ENCODE measurements at places on chromosomes 1 and 21.
A peak's percentile ranks its signal among the peaks of the same experiment; 100 is the strongest.

- DNase-seq: no peak
These were observed 87.7 kb downstream of the NPHP4 start for GRCh38 chr1:5904551-5904950.

- no peak for DNase-seq
These were observed 12.0 kb downstream of the XCL2 start for GRCh38 chr1:168531615-168532345.

DNA sequence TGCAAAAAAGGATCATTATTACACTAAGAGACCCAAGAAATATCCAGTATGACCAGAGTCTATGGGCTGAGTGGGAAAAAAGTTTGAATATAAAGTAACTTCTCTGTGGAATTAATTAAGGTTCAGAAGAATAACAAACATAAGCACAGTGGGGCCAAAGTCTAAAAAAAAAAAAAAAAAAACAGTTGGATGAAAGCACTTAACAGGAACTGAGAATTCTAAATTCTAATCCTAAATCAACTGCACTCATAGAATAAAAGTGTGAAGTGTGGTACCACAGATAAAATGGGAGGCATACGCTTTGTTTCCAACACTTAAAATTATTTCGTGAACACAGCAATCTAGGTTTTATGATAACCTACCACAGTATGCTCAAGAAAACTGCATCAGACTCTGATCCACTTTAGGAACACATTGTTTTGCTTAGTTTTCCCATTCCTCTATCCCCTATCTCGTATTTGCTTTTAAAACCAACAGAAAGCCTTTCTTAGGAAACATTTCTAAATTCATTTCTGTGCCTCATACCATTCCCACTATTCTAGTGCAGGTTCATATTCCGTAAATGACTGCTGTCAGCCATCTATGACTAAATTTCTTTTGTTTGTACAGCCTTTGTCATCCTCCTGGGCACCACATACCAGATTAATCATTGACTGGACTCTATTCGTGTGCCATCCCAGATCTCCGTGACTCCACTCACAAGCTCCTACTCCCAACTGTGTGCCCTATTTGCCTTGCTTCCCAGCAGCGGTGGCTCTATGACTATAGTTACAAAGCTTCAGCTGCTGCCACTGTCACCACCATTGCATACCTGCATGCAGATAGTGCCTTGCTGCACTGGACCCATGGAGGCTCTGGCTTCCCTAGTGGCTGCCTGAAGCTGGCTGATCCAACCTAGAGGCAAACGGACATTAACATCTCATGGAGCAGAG is 24.9 kb downstream of the CHML start:
- DNase-seq: no peak

- peak; percentile 52 for DNase-seq
These were observed 2.2 kb downstream of the ELOA start for GRCh38 chr1:23745515-23745914.

DNA sequence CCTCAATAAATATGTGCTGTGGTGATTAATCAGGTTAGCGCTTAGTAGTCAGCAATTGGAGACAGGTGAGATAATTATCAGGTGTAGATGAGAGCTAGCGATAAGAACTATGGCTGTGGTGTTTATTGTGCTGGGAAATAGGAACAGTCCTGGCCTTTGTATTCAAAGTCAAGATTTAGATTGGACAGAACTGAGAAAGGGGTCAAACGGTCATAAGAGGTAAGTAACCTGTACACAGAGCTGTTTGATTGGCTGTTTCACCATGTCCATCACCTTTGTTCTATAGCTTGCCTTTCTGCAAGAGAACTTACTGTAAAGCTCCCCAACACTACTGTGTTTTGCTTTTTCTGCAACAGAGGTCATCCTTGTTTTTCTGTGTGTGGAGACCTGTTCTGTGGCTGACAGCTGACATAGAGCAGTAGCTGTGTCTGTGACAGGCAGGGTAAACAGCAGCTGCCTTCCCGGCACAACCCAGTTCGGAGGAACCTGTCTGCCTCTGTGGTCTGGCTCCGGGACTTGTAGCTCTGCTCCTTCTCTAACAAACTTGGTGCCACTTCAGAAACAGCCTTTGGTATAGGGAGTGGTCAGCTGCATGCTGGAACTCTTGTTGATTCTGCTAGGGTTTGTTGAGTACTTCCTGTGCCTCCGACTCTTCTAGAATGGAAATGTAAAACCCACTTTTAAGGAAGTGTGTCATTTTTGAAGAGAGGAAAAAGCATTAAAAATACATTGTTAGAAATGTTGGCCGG is 21.1 kb upstream of the CDC42 start:
- DNase-seq: no peak

DNA sequence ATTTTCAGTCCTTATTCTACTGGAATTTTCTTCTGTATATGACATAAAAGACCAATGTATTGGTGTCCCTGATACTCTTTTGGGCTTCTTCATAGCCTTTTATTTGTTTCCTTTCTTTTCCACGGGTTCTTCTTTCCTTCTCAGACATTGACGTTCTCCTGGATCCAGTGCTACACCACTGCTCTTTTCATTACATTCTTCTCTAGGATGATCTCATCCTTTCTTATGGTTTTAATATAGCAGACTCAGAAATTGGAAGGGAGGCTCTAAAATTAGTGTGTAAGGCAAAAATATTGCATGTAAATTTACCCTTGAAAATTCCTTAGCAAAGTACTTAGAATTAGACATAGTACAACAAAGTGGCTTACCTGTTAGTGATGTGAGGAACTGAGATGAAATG is 65.3 kb downstream of the SELENOF start:
- no peak for DNase-seq

GRCh38 chr1:233721004-233721595 is 107.2 kb downstream of the KCNK1 start:
- DNase-seq: no peak

Measured in NCI-H526 (cell line).